Cardiac muscle cell (in vitro differentiated cells and primary cell): ENCODE measurements at places on chromosomes 12 and 14. TPM values are rescaled to one million over a fixed set of nuclear protein-coding genes. Genes with fewer than 3 reads are reported as not detected.
A peak's percentile ranks its signal among the peaks of the same experiment; 100 is the strongest.

The PTCSC3 gene
- polyA plus RNA-seq, result not detected in 2 replicates

- H3K4me1 ChIP-seq, result no peaks in the 10 kb centered on the region
- H3K36me3 ChIP-seq, result no peaks in the 10 kb centered on the region
- no peaks in the 10 kb centered on the region for H3K27me3 ChIP-seq
- no peak for DNase-seq
- no peak overlapping the region for H3K4me3 ChIP-seq
- H3K27ac ChIP-seq, result no peak overlapping the region
These were observed 25.5 kb upstream of the EMP1 start for GRCh38 chr12:13170892-13171490.

The CD4 gene
- 5.2 and 5.9 TPM in 2 replicates for polyA plus RNA-seq

GRCh38 chr12:101963697-101964096 is 86.3 kb downstream of the DRAM1 start:
- no peak overlapping the region for H3K27ac ChIP-seq
- H3K4me1 ChIP-seq, result no peaks in the 10 kb centered on the region
- no peaks in the 10 kb centered on the region for H3K36me3 ChIP-seq

DNA sequence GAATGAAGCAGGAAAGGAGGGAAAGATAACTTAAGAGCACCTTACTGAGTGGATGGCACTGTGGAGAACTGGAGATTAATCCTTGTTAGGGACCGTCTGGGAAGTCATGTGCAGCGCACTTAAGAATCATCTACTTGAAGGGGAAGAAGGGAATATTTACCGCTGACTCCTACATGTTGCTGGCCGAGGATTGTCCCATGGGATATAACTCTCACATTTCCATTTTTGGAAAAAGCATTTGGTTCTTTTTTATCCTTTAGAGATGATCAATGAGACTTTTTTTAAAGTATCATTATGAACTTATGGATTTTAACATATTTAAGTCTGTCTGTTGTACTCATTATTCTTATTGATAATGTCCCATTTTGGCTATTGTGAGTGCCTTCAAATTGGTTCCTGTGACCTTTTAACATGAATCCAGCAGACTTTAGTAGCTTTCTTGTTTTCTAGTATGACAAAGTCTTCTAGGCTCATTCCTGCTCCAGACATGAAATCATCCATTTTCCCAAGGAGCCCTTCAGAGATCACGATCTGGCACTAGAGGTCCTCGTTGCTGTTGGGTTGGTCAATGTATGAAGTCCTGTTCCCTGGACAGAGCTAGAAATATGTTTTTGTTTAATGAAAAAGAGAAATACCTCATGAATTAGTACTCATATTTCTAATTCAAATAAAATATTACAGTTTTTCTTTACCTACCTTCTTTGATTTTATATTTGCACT is 20.2 kb upstream of the FAM234B start:
- H3K4me3 ChIP-seq, result no peak overlapping the region
- H3K27ac ChIP-seq, result no peak overlapping the region
- H3K4me1 ChIP-seq, result no peaks in the 10 kb centered on the region
- H3K36me3 ChIP-seq, result no peaks in the 10 kb centered on the region

- DNase-seq, result peak; percentile 64
- H3K36me3 ChIP-seq, result no peaks in the 10 kb centered on the region
- no peaks in the 10 kb centered on the region for H3K27me3 ChIP-seq
- no peaks in the 10 kb centered on the region for H3K4me1 ChIP-seq
- H3K27ac ChIP-seq, result no peak overlapping the region
These were observed 383.8 kb downstream of the PCNX1 start for GRCh38 chr14:71290960-71291466.

GRCh38 chr12:94571556-94571955 is 78.8 kb downstream of the TMCC3 start:
- no peaks in the 10 kb centered on the region for H3K4me1 ChIP-seq
- peak; percentile 44 for DNase-seq
- H3K27ac ChIP-seq, result no peak overlapping the region
- H3K27me3 ChIP-seq, result no peaks in the 10 kb centered on the region
- H3K4me3 ChIP-seq, result no peak overlapping the region
- H3K36me3 ChIP-seq, result no peaks in the 10 kb centered on the region

DNA sequence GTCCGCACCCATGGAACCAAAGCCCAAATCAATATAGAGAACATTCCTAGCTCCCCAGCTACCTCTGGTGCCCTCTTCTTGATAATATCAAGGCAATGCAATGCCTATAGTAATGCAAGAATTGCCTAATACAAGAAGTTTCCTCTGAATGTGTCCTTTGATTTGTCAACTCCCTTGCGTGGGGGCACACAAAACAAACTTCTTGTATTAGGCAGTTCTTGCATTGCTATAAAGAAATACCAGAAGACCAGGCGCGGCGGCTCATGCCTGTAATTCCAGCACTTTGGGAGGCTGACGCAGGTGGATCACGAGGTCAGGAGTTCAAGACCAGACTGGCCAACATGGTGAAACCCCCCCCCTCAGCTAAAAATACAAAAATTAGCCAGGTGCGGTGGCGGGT is 10.4 kb upstream of the ITPK1 start:
- no peak overlapping the region for H3K27ac ChIP-seq
- H3K27me3 ChIP-seq, result no peaks in the 10 kb centered on the region
- no peaks in the 10 kb centered on the region for H3K4me1 ChIP-seq
- no peak for DNase-seq
- no peak overlapping the region for H3K4me3 ChIP-seq

- no peak overlapping the region for H3K4me3 ChIP-seq
- H3K36me3 ChIP-seq, result no peaks in the 10 kb centered on the region
- DNase-seq, result no peak
- peaks cover 2% of the 10 kb centered on the region for H3K4me1 ChIP-seq
- H3K27ac ChIP-seq, result no peak overlapping the region
- no peaks in the 10 kb centered on the region for H3K27me3 ChIP-seq
These were observed 90.7 kb downstream of the PLEKHA5 start for GRCh38 chr12:19220205-19220604.

DNA sequence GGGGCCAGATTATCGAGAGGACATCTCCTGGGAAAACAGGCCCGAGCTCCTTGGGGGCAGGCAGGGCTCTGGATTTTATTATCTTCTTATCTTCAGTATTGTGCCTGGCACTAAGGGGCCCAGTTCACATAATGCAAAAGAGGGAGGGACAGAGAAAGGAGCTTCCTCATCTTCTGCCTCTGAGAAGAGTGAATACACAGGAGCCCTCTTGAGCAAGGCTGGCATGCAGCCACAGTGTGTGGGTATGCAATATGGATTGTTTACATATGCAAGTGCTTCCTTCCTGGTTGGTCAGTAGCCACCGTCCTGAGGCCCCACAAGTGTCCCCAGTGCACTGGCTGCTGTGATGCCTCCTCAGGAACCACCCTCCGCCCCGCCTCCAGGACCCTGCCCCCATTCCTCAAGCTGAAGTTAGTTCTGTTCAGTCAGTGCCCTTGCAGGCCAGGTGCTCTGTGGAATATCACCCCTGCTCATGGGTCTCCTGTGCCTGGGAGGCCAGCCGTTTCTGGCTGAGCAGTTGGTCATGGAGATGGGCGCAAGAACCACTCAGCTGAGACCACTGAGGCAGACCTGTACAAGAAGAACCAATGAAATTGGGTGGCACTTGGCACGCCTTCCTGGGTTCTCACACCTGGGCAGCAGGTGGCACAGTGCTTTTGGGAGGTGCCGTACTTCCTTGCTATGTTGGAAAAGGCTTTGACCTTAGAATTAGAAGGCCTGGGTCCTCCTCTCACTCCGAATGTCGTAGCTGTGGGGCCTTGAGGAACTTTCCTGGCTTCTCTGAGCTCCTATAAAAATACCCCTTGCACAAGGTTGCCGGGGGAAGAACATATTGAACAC is 35.1 kb upstream of the ACTN1 start:
- H3K36me3 ChIP-seq, result no peaks in the 10 kb centered on the region
- H3K27ac ChIP-seq, result peak overlapping the region; percentile 45
- no peaks in the 10 kb centered on the region for H3K27me3 ChIP-seq
- no peak overlapping the region for H3K4me3 ChIP-seq
- DNase-seq, result peak; percentile 79
- peaks cover 6% of the 10 kb centered on the region for H3K4me1 ChIP-seq

DNA sequence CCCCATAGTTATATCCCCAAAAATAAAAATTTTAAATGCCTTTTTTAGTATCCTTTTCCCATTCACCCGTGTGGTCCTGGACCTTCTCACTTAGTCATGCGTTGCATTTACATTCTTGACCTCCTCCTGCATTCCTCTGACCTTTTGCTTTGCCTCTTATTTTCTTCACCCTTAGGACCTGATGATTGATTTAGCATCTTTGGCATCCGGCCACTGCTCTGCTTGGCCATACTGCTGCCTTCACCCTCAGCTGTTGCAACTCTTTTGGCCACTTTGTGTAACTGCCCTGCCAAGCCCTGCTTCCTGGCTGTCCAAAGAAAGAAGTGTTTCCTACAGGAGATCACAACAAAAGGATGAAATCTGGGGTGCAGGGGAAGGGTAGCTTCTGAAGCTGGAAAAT is 48.8 kb upstream of the SLC38A4 start:
- H3K4me1 ChIP-seq, result no peaks in the 10 kb centered on the region
- no peak overlapping the region for H3K4me3 ChIP-seq
- H3K27me3 ChIP-seq, result no peaks in the 10 kb centered on the region
- no peak overlapping the region for H3K27ac ChIP-seq
- no peak for DNase-seq

- H3K4me1 ChIP-seq, result peaks cover 10% of the 10 kb centered on the region
- H3K4me3 ChIP-seq, result no peak overlapping the region
- no peak overlapping the region for H3K27ac ChIP-seq
These were observed 70.7 kb downstream of the PPHLN1 start for GRCh38 chr12:42396473-42397259.

- H3K4me3 ChIP-seq, result no peak overlapping the region
- DNase-seq, result no peak
- no peaks in the 10 kb centered on the region for H3K27me3 ChIP-seq
- H3K36me3 ChIP-seq, result no peaks in the 10 kb centered on the region
- H3K4me1 ChIP-seq, result no peaks in the 10 kb centered on the region
These were observed 82.7 kb upstream of the ESRRB start for GRCh38 chr14:76293221-76293620.

- H3K27ac ChIP-seq, result no peak overlapping the region
- DNase-seq, result peak; percentile 88
- H3K36me3 ChIP-seq, result no peaks in the 10 kb centered on the region
- H3K4me3 ChIP-seq, result no peak overlapping the region
- no peaks in the 10 kb centered on the region for H3K4me1 ChIP-seq
These were observed 26.6 kb upstream of the MDM1 start for GRCh38 chr12:68358532-68359485.

DNA sequence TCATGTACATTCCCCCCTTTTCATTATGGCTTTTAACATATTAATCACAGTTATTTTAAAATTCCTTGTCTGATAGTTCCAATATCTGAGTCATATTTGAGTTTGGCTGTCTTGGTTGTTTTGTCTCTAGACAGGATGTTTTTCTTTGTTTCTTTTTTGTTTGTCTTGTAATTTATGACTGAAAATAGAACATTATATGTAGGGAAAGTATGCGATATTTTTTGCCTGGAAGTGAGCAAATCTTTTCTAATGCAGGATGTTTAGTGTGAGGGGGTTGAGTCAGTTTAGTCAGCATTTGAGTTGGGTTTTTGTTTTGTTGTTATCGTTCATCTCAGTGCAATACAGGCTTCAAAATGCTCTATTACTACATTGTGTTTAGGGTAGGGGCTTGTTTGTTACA is 239.7 kb downstream of the SNAPC1 start:
- H3K4me1 ChIP-seq, result no peaks in the 10 kb centered on the region
- H3K27ac ChIP-seq, result no peak overlapping the region
- no peak overlapping the region for H3K4me3 ChIP-seq
- no peaks in the 10 kb centered on the region for H3K27me3 ChIP-seq
- no peak for DNase-seq

The KRT4 gene
- polyA plus RNA-seq, result not detected in 2 replicates

- no peak for DNase-seq
- H3K27me3 ChIP-seq, result peaks cover 10% of the 10 kb centered on the region
- peaks cover 26% of the 10 kb centered on the region for H3K4me1 ChIP-seq
- H3K4me3 ChIP-seq, result no peak overlapping the region
These were observed 6.3 kb upstream of the ABHD12B start for GRCh38 chr14:50865391-50866076.

The ANKRD33 gene
- 1.2 TPM in 1 of 2 replicates, not detected in the other for polyA plus RNA-seq

The NKX2-8 gene
- polyA plus RNA-seq, result not detected in 2 replicates

GRCh38 chr12:43982544-43982943 is 146.7 kb downstream of the TMEM117 start:
- no peaks in the 10 kb centered on the region for H3K27me3 ChIP-seq
- H3K36me3 ChIP-seq, result no peaks in the 10 kb centered on the region
- DNase-seq, result peak; percentile 19

The ADGRD1 gene
- 66.6 and 76.2 TPM in 2 replicates for polyA plus RNA-seq

The ACOT6 gene
- polyA plus RNA-seq, result 0.59 TPM in 1 of 2 replicates, not detected in the other
